ENCODE measurements at places on chromosomes 3 and 15.

DNA sequence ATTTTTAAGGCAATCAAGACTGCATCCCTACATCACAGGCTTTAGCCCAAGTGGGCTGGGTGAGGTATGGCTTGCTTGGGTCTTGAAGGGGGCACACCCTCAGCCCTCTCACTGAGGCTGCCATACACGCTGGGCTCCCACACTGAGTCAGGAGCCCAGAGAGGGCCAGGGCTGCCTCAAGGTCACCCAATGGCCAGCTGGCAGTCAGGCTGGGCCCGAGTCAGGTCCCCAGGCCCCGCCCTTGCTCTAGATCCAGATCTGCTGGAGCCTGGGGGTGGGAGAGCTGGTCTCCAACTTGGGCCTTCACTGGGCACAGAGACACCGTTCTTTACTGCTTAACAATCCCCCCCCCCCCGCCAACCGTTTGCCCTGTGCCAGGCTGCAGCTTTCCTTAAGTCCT lies 88.1 kb downstream of the IQSEC1 start:
- DNase-seq = no peak

DNA sequence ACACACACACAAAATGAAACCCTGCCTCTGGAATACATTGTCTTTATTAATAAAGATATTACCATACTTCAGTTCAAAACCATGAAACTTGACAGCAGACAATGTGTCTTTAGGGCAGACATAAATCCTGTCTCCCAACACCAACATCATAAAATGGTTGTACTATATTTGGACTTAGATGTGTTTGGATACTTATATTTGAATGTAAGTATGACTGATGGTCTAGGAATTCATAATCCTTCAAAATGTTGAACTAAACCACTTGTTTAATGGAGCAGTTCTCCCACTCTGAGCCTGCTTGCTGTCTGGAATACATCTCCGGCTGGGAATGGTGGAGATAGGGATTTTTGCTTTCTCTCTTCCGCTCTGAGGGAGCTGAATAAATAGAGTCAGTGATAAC lies 10.6 kb downstream of the FBN1 start:
- no peak for DNase-seq

DNA sequence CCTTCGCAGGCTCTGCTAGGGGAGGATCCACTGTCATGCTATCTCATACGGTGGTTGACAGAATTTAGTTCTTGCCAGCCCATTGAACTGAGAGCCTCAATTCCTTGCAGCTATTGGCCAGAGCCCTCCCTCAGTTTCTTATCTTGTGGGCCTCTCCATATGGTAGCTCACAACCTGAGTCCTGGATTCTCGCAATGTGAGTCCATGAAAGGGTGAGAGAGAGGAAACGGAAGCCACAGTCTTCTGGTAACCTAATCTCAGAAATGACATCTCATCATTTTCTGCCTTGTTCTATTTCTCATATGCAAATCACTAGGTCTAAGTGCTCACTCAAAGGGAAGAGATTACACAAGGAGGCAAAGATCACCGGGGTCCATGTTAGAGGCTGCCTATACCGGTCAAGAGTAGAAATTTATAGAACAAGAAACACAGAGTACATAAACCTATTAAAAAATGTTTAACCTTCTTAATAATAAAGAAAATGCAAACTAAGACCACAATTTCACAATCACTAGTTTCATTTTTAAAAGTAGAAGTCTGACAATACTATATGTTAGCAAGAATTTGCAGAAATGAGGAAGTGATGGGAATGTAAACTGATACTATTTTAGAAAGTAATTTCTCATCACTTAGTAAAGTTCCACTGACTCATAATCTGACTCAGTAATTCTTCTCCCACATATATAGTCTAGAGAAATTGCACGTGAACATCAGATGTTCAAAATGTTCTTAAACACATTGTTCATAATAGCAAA lies 378.4 kb upstream of the AGTR1 start:
- no peak for DNase-seq

- DNase-seq = no peak
Measured at GRCh38 chr3:149895339-149895738, 75.4 kb downstream of the PFN2 start.

DNA sequence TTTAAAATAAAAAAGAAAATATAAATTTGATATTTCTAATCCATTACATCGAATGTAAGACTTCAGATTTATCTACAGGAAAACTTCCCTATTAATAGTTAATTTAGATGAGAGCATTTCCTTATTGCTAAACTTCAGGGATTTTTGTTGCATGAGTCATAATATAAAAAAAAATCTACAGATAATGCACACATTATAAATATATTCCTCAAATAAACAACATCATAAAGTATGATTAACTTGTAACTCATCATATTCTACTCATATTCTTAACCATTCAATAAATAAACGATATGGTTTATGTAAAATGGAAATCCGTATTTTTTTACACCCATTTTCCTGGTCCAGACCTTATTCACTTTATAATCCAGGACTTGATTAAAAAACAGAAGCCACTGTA lies 477.0 kb downstream of the EPHA3 start:
- DNase-seq = no peak
